ENCODE measurements at places on chromosomes 7 and 10.
A peak's percentile ranks its signal among the peaks of the same experiment; 100 is the strongest.

DNA sequence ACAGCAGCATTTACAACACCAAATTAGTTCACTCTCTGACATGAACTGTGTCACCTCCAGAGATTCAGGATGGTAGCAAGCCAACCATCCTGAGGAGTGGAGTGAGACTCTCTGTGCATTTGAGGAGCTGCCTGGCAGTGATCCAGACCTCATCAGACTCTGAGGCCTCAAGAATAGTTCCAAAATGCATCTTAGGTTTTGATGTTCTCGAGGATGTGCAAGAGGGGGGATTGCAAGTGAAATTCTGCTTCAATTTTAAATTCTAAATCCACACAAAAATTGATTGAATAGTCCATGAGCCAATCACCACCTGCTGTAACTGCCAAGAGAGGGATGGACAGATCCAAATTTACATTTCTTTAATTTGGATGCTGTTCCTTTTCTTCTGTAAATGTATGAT lies 49.7 kb downstream of the SLK start:
- DNase-seq = no peak

DNA sequence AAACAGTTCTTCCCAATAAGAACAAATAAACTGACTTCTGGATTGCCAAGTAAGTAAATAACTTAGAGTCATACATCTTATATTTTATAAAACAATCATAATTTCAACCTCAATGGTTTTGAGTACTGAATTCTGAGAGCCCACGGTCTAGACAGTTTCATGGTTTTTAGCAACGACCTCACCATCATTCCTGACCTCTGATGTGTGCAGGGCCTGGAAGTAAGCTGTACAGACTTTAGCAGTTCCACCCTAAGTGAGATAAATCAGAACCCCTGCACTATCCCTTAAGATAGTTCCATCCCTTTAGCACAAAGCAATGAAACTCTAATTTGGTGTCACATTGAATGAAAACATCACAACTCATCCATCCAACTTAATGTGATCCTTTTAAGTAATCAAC lies 86.0 kb downstream of the NEBL start:
- DNase-seq = no peak

- no peak for DNase-seq
Measured at GRCh38 chr10:78775891-78776290, 292.9 kb upstream of the ZMIZ1 start.

DNA sequence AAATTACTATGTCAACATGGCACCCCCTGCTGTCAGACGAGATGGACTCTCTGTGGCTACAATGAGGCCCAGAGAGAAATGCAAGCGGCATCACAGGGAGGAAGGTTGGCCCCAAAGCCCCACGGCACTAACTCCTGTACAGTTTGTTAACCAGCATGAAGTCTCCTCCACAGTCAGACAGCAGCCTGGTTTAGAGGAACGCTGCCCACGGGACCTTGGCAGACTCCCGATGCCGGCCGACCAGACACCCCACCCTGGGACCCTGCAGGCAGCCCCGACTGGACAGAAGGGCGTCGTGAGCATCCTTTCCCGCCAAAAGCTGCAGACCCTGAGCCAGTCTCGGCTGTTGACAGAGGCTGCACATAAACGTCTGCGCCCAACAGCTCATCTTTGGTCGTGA lies 158.8 kb downstream of the DIP2C start:
- DNase-seq = no peak

DNA sequence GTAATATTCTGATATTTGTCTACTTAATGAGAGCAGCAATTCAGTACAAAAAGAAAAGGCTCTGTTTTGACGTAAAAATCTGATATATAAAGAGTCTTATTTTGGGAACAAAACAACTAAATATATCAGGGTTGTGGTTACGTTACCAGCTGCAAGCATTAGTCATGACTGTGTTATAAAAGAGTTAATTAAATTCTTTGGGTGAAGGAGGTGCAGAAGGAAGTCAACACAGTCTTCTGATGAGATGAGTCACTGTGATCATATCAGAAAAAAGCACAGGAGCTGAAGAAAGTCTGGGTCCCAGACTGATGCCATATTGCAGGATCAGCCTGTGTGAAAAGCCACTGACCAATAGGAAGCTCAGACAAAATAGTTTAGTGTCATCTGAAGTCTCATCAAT lies 234.3 kb upstream of the TEX47 start:
- DNase-seq = peak; percentile 23

DNA sequence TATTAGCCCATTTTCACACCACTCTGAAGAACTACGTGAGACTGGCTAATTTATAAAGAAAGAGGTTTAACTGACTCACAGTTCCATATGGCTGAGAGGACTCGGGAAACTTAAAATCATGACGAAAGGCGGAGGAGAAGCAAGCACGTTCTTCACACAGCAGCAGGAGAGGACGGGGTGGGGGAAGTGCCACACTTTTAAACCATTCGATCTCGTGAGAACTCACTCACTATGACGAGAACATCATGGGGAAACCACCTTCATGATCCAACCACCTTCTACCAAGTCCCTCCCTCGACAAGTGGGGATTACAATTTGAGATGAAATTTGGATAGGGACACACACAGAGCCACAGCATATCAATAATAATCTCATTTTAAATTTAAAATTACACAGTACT lies 80.2 kb downstream of the VWDE start:
- no peak for DNase-seq

- DNase-seq = no peak
Measured at GRCh38 chr10:51510231-51510630, 189.2 kb downstream of the CSTF2T start.

DNA sequence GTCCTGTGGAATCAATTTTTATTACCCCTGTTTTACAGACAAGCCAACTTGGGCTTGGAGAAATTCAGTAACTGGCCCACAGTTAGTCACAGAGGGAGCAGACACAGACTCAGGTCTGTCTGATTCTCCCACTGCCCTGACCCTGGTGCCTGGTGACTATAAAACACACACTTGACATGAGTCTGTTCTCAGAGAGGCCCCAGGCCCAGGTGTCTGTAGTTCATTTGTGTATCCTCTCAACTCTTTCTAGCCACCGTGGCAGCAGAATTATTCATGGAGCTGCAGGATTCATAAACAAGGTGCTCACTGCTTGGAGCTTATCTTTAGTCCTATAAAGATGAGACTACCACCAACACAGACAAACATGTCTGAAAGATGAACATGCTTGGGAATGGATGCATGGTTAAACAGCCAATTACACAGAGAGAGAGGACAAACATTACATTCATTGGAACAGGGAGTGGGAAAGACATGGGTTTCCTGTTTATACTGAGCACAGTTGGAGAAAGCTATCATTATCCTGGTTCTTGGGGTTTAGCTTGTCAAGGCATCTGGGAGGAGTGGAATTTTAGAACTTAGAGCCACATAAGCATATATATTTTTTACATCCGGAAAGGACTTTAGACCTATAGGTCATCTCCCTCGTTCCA lies 79.1 kb upstream of the PDCD4 start:
- DNase-seq = no peak

DNA sequence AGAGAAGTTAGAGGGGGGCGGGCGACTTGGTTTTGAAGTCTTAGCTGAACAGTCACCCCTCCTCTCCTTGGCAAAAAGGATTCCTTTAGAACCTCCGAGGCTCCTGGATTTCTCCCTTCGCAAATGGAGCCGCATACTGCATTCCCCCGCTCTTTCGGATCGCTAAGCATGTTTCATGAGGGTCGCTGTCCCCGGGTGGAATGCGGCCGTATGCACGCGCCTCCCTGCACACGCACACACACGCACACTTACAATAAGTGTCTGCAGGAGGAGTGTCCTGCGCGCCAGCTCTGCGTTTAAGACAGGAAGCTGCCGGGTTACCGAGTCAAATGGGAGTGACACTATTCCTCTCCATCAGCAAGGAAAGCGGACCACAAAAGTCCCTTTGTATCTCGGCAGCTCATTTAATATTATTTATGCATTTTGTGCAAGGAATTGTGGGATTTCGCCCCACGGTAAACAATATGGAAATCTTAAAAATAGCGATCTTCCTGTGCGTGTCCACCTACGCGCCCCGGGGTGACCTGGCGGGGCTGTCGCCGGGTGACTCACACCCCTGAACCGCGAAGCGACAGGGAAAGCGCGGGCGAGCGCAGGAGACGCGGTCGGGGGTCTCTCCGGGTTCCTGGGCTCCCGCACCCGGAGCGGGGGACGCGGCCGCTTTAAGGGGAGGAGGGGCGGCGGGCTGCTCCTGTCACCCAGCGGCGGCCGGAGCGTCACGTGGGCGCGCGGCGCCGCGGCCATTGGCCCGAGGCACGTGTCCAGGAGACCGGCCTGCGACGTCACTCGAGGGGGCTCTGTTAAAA lies 988 bp upstream of the EN2 start:
- peak; percentile 74 for DNase-seq

DNA sequence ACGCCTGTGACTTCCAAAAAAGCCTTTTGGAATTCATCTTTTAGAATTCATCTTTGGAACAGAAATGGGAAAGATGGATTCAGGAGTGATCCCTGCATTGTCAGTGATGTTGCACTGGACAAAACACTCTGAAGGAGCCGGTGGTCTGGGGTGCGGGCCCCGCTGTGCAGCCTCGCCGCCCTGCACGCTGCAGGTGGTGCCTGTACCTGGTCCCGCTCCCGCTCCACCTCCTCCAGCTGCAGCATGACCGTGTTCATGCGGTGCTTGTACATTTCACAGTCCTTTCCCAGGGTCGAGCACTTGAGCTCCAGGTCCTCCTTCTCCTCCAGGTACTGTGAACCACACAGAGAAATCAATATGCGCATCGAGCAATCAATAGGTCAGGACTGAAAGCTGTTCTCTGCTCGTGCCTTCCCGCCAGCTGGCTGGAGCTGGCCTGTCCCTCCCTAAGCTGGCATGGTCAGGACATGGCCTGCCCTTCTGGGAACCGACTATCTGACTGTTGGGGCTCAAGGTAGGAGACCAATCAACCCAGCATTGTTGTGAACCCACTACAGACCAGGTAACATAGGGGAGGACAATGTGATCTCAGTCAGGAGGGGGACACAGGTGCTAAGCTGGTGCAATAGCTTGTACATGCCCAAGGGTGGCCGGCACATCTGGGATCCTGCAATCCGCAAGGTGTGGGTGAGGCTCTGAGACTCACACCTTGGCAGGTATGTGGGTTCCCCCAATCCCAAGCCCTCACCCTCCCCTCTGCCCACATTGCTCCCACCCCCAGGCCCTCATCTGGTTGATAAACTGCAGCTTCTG lies 93.8 kb upstream of the GNA12 start:
- no peak for DNase-seq

DNA sequence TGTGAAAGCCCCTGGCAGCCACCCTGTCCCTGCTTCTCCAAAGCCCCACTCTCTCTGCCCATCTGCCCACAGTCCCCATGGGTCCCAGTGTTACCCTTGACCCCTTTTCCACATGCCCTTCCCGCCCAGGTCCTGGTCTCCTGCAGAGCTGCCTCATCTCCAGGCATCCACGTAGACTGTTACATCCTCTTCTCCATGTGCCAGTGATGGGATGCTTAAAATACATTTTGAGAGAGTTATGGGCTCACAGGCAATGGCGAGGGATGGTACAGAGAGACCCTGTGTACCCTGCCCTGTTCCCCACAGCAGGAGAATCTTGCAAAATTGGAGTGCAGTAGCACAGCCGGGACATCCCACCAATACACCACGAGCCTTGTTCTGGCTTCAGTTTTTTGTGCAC lies 56.8 kb downstream of the GLRX3 start:
- no peak for DNase-seq

GRCh38 chr7:125090596-125090995 lies 161.0 kb upstream of the POT1 start:
- no peak for DNase-seq

GRCh38 chr10:27241010-27241651 lies 534 bp upstream of the ACBD5 start:
- no peak for DNase-seq

DNA sequence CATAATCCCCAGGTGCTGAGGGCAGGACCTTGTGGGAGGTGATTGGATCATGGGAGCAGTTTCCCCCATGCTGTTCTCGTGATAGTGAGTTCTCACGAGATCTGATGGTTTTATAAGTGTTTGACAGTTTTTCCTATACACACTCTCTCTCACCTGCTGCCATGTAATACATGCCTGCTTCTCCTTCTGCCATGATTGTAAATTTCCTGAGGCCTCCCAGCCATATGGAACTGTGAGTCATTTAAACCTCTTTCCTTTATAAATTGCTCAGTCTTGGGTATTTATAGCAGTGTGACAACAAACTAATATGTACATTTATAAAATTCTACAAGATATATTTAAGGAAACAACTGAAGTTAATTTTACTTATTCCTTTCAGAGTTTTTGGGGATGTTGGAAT lies 170.8 kb upstream of the BET1 start:
- no peak for DNase-seq

DNA sequence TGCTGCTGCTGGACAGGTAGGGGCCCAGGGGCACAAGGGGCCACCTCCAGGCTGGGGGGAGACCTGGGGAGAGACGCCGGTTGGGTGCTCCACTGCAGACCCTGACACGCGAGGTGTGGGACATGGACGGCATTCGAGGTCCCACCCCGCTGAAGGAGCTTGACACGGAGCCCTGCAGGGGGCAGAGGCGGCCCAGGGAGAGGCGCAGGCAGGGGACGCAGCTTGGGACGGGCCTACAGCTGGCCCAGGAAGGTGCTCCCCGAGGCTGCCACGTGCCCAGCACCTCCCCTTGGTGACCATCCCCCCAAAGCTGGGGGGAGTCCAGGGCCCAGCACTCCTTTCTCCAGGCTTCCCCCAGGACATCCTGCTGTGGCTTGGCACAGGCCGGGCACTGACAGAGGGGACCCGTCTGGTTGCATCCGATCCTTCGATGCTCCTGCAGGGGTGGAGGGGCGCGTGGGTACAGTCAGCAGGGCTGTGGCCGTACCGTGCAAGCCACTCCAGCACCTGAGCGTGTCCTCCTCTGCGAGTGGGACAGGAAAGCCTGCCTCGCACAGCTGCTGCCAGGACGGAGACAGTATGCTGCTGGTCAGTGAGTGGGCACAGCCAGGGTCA lies 174.4 kb downstream of the ELFN1 start:
- DNase-seq = no peak

GRCh38 chr10:73229567-73229966 lies 17.5 kb downstream of the DNAJC9 start:
- no peak for DNase-seq

DNA sequence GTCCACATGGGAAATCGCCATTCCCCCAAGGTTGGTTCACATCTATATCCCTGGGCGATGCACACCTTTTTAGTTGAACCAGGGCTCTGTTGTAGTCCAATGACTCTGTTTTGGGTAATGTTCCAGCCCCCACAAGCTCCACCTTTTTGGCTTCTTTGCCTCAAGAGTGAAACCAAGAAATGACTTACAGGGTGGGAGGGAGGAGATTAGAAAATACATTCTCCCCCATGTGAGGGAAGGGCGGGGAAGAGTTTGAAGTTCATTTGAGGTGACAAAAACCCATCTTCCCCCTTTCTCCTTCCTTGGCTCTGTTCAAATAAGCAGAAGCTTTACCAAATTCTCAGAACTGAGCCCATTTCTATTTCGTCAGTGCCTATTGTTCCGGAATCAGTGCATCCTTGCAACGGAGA lies 82.8 kb downstream of the GATA3 start:
- no peak for DNase-seq

GRCh38 chr7:104254696-104255095 lies 46.9 kb upstream of the ORC5 start:
- DNase-seq = no peak

- no peak for DNase-seq
Measured at GRCh38 chr10:128480601-128481000, 354.4 kb upstream of the MKI67 start.

- DNase-seq = no peak
Measured at GRCh38 chr10:52213321-52213752, 100.7 kb upstream of the DKK1 start.
